ENCODE measurements at places on chromosomes 6 and 20. TPM values are rescaled to one million over a fixed set of nuclear protein-coding genes. Genes with fewer than 3 reads are reported as not detected.

The IL20RA gene
- total RNA-seq: not detected

The TCP11 gene
- not detected for total RNA-seq

The COL21A1 gene
- total RNA-seq: not detected

The PKIB gene
- total RNA-seq: 0.49 TPM

The SLC26A8 gene
- not detected for total RNA-seq

The FOXA2 gene
- not detected for total RNA-seq

The MYB gene
- 52.6 TPM for total RNA-seq

The UST gene
- 0.10 TPM for total RNA-seq
